Activated CD4-positive, alpha-beta T cell treated with anti-CD3 and anti-CD28 coated beads for 36 hours (primary cell): ENCODE measurements at places on chromosomes 6 and 20. TPM values are rescaled to one million over a fixed set of nuclear protein-coding genes. Genes with fewer than 3 reads are reported as not detected.

GRCh38 chr6:6581054-6581453, 7.5 kb upstream of the LY86 start:
- peak; percentile 27 for DNase-seq

DNA sequence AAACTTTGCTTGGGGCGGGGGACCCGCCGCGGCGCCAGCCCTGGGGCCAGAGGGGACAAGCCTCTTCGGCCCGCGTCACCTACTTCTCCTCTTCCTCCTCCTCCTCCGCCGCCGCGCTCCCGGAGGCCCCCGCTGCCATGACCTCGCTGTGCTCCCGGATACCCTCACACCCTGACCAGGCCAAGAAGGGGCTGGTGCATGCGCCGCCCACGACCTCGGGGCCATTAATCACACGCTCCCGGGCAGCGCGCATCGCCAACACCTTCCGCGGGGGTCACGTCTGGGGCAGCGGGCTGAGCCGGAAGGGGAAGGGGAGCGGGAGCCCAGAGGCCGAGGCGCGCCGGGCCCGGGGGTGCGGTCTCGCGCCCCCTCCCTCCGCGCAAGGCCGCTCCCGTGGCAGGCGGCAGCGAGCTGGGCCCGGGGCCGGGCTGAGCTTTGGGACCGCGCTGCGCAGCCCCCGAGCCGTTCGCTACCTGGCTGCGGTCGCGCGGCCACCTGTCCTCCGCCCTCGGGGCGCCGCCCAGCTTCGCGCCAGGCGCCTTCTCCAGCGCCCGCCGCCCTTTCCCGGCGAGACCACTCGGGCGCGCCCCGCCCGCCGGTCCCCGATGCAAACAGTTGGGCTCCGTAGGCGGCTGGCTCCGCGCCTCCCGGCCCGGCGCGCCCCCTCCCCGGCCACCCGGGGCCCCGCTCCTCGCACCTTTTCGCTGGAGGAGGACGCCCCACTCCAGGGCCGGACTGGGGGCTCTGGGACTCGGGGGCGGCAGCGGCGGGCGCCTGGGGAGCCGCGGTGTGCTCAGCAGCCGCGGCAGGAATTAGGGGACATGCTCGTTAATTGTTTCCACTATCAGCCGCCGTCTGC, 575 bp upstream of the CNR1 start:
- no peak for DNase-seq

SIRPB1 gene
- total RNA-seq: 1.0 TPM

COX4I2 gene
- total RNA-seq: not detected

C6orf15 gene
- total RNA-seq: not detected

CENPW gene
- 63.6 TPM for total RNA-seq
